NCI-H1417 (cell line): ENCODE measurements at places on chromosomes 1 and 21.
A peak's percentile ranks its signal among the peaks of the same experiment; 100 is the strongest.

DNA sequence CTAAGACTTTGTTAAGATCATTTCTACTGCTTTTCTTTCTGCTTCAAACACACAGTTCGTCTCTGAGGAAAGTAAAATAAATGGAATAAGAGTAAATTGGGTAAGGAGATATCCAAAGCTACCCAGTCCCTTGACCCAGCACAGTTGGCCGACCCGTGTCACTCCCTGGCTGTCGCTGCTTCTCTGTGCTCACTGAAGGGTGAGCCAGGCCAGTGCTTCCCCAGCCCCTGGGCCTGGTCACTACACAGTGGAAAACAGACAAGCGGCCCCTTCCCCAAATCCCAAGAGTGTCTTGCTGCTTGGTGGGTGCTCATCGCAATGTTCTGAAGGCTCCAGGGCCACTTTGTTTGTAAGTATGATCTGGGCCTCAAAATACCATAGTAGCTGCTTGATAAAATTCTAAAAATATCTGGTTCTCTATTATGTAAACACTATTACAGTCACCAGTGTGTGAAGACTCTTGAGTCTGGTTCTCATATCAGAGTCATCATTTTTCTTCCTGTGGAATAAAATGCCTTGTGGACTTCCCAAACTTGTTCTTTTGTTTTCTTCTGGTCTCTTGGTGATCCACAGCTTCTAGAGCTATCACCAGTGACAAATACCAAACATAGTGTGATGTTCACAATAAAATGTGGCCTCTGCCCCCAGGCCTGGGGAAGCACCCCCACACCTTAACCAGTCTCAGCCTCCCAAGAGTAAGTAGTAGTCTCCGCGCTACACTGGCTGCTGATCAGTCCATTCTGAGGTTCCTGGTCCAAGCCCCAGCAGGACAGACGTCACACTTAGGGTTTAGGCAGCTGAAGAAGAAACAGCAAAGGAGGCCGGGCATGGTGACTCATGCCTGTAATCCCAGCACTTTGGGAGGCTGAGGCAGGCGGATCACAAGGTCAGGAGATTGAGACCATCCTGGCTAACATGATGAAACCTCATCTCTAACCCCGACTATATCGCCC, 106.2 kb downstream of the DHRS3 start:
- DNase-seq: no peak

- DNase-seq: peak; percentile 15
Measured at GRCh38 chr1:114219172-114219868, 65.7 kb upstream of the SYT6 start.

- no peak for DNase-seq
Measured at GRCh38 chr1:26029864-26030481, 8.4 kb downstream of the EXTL1 start.

- DNase-seq: no peak
Measured at GRCh38 chr1:193131266-193131860, 9.5 kb downstream of the CDC73 start.

GRCh38 chr1:162538815-162539431, 22.6 kb upstream of the UAP1 start:
- DNase-seq: no peak

DNA sequence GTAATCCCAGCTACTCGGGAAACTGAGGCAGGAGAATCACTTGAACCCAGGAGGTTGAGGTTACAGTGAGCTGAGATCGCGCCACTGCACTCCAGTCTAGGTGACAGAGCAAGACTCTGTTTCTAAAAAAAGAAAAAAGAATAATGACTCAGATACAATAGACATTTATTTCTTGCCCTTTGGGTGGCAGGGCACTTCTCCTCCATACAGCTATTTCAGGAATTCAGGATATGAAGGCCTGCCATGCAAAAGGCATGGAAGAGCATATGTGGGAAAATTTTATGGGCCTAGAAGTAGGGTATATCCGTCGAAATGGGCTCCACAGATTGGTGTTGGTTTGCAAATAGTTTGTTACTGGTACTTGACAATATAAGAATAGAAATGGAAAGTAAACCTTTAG, 20.2 kb upstream of the POGZ start:
- DNase-seq: no peak

DNA sequence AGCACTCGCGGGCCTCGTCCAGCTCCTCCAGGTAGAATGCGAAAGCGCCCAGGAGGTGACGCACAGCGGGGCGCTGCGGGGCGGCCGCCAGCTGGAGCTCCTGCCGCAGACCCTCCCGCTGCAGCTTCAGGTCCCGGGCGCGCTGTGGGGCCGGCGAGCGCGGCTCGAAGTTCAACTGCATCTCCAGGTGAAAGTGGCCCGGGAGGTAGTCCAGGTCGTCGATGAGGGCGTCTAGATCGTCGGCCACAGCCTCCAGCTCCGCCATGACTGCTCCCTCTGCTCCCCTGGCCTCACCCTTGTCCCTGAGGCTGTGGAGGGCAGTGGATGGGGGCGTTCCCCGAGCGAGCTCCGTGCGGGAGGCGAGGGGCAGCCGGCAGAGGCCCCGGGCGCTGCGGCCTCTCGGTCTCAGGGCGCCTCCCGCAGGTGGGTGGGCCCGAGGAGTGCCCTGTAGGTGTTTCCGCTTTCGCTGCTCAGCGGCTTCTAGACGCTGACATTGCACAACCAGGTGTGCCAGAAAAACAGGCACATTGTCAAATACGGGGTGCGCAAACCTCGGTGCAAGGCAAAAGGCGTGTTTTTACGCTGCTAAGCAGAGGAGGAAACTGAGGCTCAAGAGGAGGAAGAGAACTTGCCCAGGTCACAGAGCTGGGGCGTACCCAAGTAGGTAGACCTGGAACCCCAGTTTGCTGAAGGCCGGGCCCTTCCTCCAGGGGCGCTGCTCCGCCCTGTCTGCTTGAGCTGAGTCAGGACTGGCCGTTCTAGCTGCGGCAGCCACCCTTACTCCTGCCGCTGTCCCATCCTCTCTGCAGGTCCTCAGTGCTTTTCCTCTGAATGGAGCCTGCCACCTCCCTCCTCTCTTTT, at the start of gene TTC22:
TSS of gene TTC22 (minus strand) at position 425 of the 861 bp plus-strand sequence. CDS start at position 265, 160 bp downstream.
- no peak for DNase-seq

DNA sequence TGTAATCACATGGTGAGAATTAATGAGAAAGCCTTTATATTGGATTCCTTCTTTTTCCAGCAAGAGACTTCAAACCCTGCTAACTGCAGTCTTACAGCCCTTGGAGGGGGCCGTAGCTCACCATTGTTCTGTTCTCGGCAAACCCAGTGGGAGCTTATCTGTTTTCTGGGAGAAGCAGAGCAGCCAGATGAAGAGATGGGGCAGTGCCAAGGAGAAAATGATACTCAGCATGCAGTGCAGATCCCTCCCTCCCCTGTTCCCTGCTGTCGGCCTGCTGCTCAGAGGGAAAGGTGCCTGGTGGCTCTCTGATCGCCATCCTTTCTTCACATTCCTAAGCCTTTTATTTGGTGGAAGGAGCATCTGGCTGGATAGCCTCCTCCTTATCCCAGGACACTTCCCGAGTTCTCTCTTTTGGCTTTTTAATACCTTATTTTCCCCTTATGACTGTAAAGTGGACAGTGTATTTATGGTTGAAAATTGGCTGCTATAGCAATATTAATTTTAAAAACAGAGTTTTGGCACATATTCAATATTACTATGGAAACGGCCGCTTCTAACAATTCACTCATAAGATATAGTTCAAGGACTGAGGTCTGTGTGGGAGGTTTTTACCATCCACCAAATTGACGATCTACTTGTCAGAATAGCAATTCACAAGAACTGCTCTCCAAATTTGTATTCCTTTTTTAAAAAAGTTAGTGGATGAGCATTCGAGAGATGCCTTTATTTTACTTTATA, 203.4 kb downstream of the CRB1 start:
- no peak for DNase-seq

DNA sequence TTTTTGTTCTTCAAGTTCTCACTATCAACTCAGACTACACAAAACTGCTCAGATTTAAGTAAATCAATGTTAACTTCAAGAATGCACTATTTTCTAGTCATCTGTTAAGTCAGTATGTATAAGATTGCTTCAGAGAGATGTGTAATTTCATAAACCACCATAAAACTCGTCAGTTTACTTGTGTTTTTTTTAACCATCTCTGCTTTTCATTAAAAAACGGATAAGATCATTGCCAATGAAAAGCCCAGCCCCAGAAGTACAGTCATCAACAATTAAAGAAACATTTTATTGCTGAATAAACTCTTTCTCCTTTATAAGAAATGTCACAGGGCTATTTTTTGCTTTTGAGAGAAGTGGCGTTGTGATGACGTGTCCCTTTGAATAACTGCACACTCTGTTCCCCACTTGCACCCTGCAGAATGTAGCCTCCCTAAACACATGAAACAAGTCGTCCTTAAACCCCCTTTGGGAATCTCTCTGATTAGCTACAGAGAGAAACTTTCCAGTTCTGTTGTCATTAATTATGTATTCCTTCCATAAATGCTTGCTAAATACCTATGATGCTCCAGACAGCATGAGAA, 202.7 kb upstream of the FOXD3 start:
- DNase-seq: no peak

DNA sequence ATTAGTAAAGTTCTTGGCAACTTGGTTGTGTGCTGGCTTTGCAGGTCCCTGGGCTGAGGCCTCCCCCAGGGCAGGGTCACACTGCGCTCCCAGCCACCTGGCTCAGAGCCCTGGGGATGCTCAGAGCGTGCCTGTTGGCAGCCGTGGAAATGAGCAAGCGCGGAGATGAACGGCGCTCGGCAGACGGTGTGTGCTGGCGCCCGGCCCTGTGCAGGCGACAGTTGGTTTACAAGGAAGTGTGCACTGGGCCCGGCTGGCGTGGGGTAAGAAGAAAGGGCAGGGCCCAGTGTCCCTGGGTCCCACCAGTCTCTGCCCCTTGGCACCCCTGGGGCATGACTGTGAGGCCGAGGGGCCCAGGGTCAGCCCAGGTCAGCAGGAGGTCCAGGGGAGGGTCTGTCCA, 25.7 kb upstream of the PEX10 start:
- no peak for DNase-seq

DNA sequence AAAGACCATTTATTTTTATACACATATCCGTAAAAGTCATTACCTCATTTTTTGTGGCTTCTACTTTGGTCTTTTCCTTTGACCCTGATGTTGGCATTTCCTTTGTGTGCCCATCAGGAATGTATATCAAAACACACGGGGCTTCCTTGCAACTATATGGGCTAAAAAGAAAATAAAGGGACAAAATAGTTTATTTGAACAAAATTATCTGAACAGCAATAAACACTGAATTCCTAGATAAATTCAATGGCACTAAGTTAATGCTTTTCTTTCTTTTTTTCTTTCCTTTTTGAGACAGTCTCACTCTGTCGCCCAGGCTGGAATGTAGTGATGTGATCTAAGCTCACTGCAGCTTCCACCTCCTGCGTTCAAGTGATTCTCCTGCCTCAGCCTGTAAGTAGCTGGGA, 45.2 kb downstream of the EPRS1 start:
- no peak for DNase-seq

DNA sequence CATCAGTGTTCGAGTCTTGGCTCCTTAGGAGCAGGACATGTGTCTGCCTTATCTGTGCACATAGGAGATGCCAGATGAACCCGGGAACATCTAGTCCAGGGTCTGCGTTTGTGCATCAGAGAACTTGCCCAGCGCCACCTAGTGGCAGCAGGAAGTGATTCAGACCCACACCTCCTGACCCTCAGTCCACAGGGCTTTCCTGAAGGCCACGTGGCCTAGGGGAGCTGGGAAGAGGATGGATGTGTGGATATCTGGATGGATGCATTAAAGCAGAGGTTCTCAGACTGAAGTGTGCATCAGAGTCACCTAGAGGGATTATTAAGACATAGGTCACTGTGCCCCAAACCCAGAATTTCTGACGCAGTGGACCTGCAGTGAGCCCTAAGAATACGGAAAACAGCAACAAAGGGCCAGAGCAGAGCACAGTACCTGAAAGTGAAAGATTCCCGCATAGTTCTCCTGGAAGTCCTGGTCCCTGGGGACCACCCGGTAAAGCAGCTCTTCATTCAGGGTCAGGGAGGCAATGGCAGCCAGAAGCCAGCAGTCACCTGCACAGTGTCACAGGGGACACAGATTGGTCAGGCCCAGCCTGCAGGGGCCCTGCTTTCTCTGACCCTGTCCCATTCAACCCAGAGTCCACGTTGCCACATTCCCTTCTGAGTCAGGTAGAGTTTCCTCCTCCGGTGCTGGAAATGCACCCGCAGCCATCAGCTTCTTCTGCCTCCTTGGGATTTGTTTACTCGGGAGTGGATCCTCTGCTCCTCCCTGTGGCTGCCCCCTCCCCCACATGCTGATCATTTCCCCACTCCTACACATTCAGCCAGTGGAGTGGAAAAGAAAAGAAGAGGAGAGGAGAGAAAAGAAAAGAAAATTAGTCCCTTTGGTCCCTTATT, 37.0 kb downstream of the CAPN8 start:
- peak; percentile 15 for DNase-seq

DNA sequence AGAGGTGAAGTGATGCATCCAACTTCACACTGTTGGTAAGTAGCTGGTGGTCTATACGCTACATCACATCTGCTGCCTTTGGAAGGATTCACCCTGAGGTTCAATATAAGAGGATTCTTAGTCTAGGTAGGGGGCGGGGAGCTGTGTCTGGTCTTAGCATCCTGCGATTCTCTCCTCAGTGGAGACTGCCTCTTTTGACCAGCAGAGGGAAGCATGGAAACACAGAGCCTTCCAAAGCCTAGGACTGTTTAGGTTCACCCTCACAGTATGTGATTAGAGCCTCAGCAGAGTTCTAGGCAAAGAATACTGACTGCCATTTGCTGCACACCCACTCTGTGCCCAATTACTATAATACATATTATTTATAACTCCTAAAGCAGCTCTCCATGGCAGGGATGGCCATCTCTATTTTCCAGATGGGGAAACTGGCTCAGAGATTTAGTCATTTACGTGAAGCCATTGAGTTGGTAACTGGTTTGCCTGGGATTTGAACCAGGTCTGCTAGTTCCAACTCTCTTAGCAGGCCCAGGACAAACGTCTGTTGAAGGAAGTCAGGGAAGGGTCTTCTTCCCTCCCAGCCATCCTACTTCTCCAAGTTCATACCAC, 28.9 kb upstream of the EFCAB14 start:
- DNase-seq: peak; percentile 86

DNA sequence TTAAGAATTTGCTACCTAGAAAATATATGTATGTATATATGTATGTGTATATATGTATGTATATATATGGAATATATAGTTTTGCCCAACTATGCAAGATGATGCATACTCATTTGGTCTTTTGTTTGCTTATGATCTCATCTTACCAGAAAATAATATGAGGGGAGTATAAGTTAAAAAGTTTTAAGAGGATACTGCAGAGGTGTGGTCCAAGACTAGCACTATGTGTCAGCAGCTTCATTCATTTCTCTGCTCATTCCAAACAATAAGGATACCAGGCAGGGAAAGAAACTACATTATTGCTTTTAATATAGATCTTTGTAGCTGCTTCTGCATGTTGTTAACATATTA, 22.8 kb downstream of the RCOR3 start:
- DNase-seq: no peak

- no peak for DNase-seq
Measured at GRCh38 chr21:45129189-45129923, 55.0 kb downstream of the ADARB1 start.
